ENCODE measurements at places on chromosomes 3 and 15. TPM values are rescaled to one million over a fixed set of nuclear protein-coding genes. Genes with fewer than 3 reads are reported as not detected.

IGSF10 gene
- total RNA-seq: 0.34 TPM

HRH1 gene
- 6.1 TPM for total RNA-seq

SUMF1 gene
- total RNA-seq: 19.5 TPM

MAP1A gene
- total RNA-seq: 0.45 TPM

BCL2A1 gene
- total RNA-seq: 17.9 TPM

PSTPIP1 gene
- 0.25 TPM for total RNA-seq

P3H2 gene
- 40.7 TPM for total RNA-seq

SUCNR1 gene
- 0.06 TPM for total RNA-seq

WHAMM gene
- 8.6 TPM for total RNA-seq

TGM4 gene
- total RNA-seq: 0.39 TPM

IGDCC3 gene
- total RNA-seq: 0.19 TPM

XIRP1 gene
- total RNA-seq: 0.25 TPM

PP2D1 gene
- total RNA-seq: not detected

IL20RB gene
- 0.99 TPM for total RNA-seq

Data from A549 treated with dexamethasone at 1 μM for 4 hours (cell line).